ENCODE measurements at places on chromosomes 16 and 17. TPM values are rescaled to one million over a fixed set of nuclear protein-coding genes. Genes with fewer than 3 reads are reported as not detected.

The PLA2G10 gene
- not detected for total RNA-seq

The CLEC19A gene
- not detected for total RNA-seq

The SLC16A5 gene
- total RNA-seq = 8.2 TPM

The CCDC154 gene
- total RNA-seq = under 0.01 TPM

The NPIPA8 gene
- not detected for total RNA-seq

The WNT9B gene
- total RNA-seq = not detected

The SLC12A3 gene
- total RNA-seq = not detected

The CSF3 gene
- total RNA-seq = 1.3 TPM

The CACNG3 gene
- not detected for total RNA-seq

The NT5C3B gene
- 65.0 TPM for total RNA-seq

All from bronchus fibroblast of lung (primary cell).